ENCODE measurements at places on chromosomes 6 and 20.
A peak's percentile ranks its signal among the peaks of the same experiment; 100 is the strongest.

DNA sequence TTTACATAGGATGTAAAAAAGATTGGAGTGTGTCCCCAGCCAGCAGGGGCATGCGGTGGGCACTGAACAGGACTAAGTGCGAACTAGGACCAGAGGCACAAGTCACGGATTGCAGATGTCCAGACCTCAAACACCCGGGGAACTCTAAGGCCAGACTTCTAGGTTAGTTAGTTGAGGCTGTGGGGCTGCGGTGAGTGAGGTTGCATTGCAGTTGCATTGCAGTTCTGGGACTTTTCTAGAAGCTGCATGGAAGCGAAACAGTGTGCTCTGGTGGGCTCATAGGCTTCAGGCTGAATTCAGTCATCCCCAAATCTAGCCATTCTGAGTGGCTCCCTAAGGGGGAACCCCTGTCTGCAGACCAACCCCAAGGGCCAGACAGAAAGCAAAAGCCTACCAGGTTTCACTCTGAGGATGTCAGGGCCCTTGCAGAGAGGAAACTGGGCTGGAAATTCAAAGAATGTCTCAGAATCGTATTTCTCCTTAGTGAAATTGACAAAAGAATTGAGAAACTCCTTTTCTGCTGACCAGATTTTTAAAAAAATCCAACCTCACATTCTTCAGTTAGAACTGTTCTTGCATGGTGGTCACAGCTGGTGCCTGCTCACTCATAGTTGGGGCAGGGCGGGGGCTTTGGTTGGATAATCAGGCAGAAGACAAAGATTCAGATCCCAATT lies 182.8 kb downstream of the ZDHHC14 start:
- H3K27me3 ChIP-seq = peaks cover 51% of the 10 kb centered on the region

DNA sequence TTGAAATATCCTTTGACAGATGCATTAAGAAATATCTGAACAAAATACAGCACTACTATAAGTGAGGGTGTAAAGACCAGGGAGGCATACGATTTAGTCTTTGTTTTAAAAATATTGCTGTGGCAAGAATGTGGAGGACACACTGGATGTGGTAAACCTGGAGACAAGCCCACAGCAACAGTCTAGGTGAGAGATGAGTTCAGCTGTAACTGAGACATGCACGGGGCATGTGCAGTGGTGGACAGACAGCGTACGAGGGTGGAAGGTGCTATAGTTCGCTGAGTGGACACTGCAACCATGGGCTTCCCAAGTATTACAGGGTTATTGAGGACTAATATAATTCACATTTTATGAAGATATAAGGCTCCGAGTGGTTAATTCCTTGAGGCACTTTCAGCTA lies 1.8 kb downstream of the NANP start:
- H3K36me3 ChIP-seq = peaks cover 7% of the 10 kb centered on the region
- no peak overlapping the region for H3K27ac ChIP-seq
- H3K4me3 ChIP-seq = peak overlapping the region; percentile 93
- peaks cover 5% of the 10 kb centered on the region for H3K27me3 ChIP-seq
- H3K4me1 ChIP-seq = peaks cover 34% of the 10 kb centered on the region

GRCh38 chr6:113102761-113103160 lies 754.4 kb upstream of the MARCKS start:
- H3K36me3 ChIP-seq = no peaks in the 10 kb centered on the region
- no peak overlapping the region for H3K27ac ChIP-seq
- no peaks in the 10 kb centered on the region for H3K27me3 ChIP-seq
- H3K4me3 ChIP-seq = no peak overlapping the region
- no peak for DNase-seq
- H3K4me1 ChIP-seq = no peaks in the 10 kb centered on the region

- no peak overlapping the region for H3K4me3 ChIP-seq
- H3K36me3 ChIP-seq = peaks cover 6% of the 10 kb centered on the region
- DNase-seq = no peak
- H3K4me1 ChIP-seq = no peaks in the 10 kb centered on the region
- H3K27me3 ChIP-seq = no peaks in the 10 kb centered on the region
- H3K27ac ChIP-seq = no peak overlapping the region
Measured at GRCh38 chr6:157174731-157175130, 148.6 kb downstream of the TMEM242 start.

DNA sequence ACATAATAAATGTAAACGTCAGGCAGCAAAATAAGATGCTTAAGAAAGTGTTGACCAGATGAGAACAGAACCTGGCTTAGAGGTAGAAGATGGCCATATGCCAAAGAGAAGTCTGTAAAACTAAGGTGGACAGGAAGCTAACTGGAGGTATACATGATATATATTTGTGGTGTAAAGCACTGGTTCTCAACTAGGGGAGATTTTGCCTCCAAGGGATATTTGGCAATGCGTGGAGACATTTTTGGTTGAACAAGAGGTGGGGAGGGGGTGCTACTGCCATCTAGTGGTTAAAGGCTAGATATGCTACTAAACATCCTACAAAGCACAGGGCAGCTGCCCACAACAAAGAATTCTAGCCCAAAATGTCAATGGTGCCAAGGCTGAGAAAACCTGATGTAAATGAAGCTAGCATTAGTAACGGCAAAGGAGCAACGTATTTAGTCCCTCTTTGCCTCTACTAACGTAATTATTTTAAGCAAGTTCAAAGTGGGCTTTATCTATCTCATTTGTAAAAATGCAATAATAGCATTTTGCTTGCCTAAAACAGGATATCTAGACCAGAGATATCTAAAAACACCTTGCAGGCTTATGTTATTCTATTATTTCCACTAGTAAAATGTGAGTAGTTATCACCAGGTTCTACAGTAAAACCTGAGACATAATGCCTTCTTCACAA lies 182.6 kb downstream of the RNGTT start:
- no peaks in the 10 kb centered on the region for H3K27me3 ChIP-seq
- peaks cover 14% of the 10 kb centered on the region for H3K36me3 ChIP-seq
- no peak overlapping the region for H3K4me3 ChIP-seq
- DNase-seq = peak; percentile 66
- no peaks in the 10 kb centered on the region for H3K4me1 ChIP-seq

DNA sequence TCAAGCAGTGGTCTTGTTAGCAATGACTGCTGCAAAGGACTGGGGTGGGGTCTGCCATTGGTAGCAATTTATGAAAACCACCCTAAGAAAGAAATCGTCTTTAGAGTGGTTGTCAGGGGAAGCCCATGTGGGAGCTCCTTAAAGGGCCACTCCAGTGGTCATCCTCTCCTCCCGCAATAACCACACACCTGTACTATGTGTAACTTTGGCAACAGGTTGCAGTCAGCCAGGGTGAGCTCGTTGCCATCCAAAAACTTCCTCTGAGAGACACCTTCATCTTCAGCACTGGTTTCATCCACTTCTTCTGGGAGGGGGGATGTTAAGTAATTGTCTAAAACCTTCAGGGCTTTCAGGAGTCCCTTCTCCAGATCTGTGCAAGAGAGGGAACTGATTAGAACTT lies 2.9 kb upstream of the DDAH2 start:
- H3K27ac ChIP-seq = peak overlapping the region; percentile 54
- peaks cover 64% of the 10 kb centered on the region for H3K36me3 ChIP-seq
- H3K4me1 ChIP-seq = peaks cover 67% of the 10 kb centered on the region
- no peaks in the 10 kb centered on the region for H3K27me3 ChIP-seq
- H3K4me3 ChIP-seq = peak overlapping the region; percentile 12

- no peak for DNase-seq
- no peaks in the 10 kb centered on the region for H3K27me3 ChIP-seq
- no peak overlapping the region for H3K4me3 ChIP-seq
Measured at GRCh38 chr6:111855753-111856152, 17.5 kb downstream of the FYN start.

GRCh38 chr6:32109114-32109764 lies at the start of gene TNXB:
Gene TNXB, minus strand, starts transcription at chr6:32109338. Its CDS starts 11,140 bp downstream, at chr6:32098198.
- H3K36me3 ChIP-seq = peaks cover 4% of the 10 kb centered on the region
- no peak within 1 kb of the TSS for H3K4me3 ChIP-seq
- H3K27me3 ChIP-seq = peaks cover 45% of the 10 kb centered on the region
- H3K27ac ChIP-seq = no peak within 1 kb of the TSS
- no peaks in the 10 kb centered on the region for H3K4me1 ChIP-seq

- peaks cover 1% of the 10 kb centered on the region for H3K36me3 ChIP-seq
- H3K4me1 ChIP-seq = peaks cover 32% of the 10 kb centered on the region
- H3K27me3 ChIP-seq = peaks cover 75% of the 10 kb centered on the region
- DNase-seq = peak; percentile 62
- peak overlapping the region; percentile 50 for H3K27ac ChIP-seq
Measured at GRCh38 chr6:34912715-34913464, 23.8 kb downstream of the ANKS1A start.

DNA sequence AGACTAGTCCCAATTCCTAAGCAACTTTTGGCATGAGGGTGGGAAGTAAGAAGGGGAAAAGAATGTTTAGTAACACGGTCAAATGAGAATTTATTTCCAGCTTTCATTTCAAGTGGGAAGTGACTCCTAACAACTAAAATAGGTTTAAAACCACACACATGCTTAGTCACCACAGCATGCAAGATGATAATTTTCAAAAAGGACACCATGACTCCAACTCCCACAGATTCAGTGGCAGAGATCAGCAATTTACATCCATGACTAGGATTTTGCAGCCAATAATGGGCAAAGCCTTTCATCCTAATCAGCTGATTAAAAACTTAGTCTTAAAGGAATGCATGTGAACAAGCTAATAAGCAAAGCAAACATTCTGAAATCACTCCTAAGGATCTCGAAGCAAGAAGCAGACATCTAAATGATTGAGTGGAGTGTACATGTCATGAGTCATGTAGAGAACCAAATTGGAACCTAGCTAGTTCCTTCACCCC lies 48.1 kb upstream of the GCLC start:
- H3K4me1 ChIP-seq = no peaks in the 10 kb centered on the region
- H3K27me3 ChIP-seq = peaks cover 4% of the 10 kb centered on the region
- H3K36me3 ChIP-seq = no peaks in the 10 kb centered on the region
- no peak for DNase-seq
- H3K27ac ChIP-seq = no peak overlapping the region
- no peak overlapping the region for H3K4me3 ChIP-seq

DNA sequence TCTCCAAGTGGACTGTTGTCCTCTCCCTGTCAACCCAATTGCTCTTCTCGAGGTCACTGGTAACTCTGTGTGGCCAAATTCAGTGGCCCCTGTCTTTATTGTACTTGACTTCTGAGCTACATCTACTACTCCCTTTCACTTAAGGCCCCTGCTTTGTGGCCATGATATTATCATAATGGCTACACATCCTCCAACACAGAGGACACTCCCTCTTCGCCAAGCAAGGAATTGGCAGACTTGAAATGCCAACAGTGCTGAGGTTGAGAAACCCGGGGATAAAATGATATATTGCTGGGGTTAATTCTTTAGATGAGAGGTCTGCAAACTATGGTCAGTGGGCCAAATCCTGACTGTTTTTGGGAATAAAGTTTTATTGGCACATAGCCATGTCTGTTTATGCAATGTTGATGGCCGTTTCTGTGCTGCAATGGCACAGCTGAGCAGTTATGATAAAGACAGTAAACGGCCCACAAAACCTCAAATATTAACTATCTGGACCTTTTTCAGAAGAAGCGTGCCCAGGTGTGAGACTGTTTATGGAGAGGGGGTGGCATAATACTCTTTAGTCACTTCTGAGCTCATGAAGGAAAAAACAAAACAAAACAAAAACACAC lies 12.0 kb upstream of the MRPS10 start:
- H3K27ac ChIP-seq = no peak overlapping the region
- DNase-seq = no peak
- peaks cover under 1% of the 10 kb centered on the region for H3K4me1 ChIP-seq
- H3K27me3 ChIP-seq = no peaks in the 10 kb centered on the region
- peaks cover 9% of the 10 kb centered on the region for H3K36me3 ChIP-seq

GRCh38 chr6:130057495-130057894 lies 39.1 kb downstream of the L3MBTL3 start:
- H3K27ac ChIP-seq = peak overlapping the region; percentile 82
- H3K36me3 ChIP-seq = peaks cover 58% of the 10 kb centered on the region
- H3K4me1 ChIP-seq = peaks cover 35% of the 10 kb centered on the region

GRCh38 chr6:113221850-113222249 lies 635.3 kb upstream of the MARCKS start:
- H3K4me1 ChIP-seq = no peaks in the 10 kb centered on the region
- H3K4me3 ChIP-seq = no peak overlapping the region
- DNase-seq = no peak
- no peaks in the 10 kb centered on the region for H3K27me3 ChIP-seq
- no peak overlapping the region for H3K27ac ChIP-seq
- H3K36me3 ChIP-seq = no peaks in the 10 kb centered on the region

- H3K4me1 ChIP-seq = peaks cover 8% of the 10 kb centered on the region
- no peak overlapping the region for H3K27ac ChIP-seq
- H3K36me3 ChIP-seq = no peaks in the 10 kb centered on the region
- H3K27me3 ChIP-seq = no peaks in the 10 kb centered on the region
Measured at GRCh38 chr6:134943522-134944111, 6.3 kb downstream of the ALDH8A1 start.

GRCh38 chr6:13287104-13287503 lies 41.2 kb downstream of the TBC1D7 start:
- no peak for DNase-seq
- H3K4me1 ChIP-seq = no peaks in the 10 kb centered on the region
- H3K36me3 ChIP-seq = peaks cover 35% of the 10 kb centered on the region
- no peak overlapping the region for H3K27ac ChIP-seq
- H3K27me3 ChIP-seq = no peaks in the 10 kb centered on the region
- no peak overlapping the region for H3K4me3 ChIP-seq

DNA sequence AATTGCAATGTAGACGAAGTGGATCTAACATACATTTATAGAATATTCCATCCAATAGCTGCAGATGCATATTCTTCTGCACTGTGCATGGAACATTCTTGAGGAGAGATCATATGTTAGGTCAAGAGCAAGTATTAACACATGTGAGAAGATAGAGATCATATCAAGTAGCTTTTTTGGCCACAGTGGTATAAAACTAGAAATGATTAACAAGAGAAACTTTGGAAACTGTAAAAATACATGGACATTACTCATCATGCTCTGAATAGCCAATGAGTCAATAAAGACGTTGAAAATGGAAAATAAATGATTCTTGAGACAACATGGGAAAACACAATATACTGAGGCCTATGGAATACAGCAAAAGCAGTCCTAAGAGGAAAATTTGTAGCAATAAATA lies 94.2 kb downstream of the STXBP5 start:
- H3K27me3 ChIP-seq = no peaks in the 10 kb centered on the region
- peaks cover 50% of the 10 kb centered on the region for H3K36me3 ChIP-seq
- H3K27ac ChIP-seq = no peak overlapping the region
- H3K4me3 ChIP-seq = no peak overlapping the region
- H3K4me1 ChIP-seq = peaks cover 12% of the 10 kb centered on the region
- no peak for DNase-seq

DNA sequence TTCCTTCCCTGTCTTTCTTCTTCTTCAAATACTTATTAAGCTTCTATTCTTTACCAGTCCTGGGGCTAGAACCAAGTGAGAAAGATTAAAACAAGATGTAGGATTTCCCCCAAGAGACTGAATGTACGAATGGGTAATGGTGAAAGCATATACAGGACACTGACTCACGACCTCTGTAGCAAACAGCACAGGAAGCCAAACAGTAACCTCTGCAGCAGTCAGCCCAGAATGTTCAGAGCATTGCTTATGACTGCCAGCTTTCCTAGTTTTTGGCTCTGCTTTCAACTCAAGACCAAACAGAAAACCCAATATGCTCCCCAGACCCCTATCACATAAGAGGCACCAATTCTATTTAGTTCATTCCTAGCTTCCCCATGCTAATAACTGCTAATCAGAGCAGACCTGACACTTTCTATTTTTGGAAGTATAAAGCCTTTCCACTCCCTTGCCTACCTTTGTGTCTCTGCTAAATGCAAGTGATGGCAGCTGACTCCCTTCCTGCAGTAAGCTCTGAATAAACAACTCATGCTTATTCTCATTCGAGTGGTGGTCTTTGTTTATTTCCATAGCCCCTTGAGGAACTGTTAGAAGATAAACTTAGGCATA lies 690.6 kb downstream of the EPM2A start:
- H3K4me1 ChIP-seq = no peaks in the 10 kb centered on the region
- no peak overlapping the region for H3K4me3 ChIP-seq
- DNase-seq = no peak
- H3K27ac ChIP-seq = no peak overlapping the region

GRCh38 chr6:155089746-155090145 lies 94.6 kb downstream of the TIAM2 start:
- no peak overlapping the region for H3K4me3 ChIP-seq
- H3K36me3 ChIP-seq = no peaks in the 10 kb centered on the region
- no peak overlapping the region for H3K27ac ChIP-seq

Measured in activated naive CD4-positive, alpha-beta T cell treated with anti-CD3 and anti-CD28 coated beads, Interleukin-2, amount 10 ng/mL, durations not matched to agents 7 days and 5 days (primary cell).